T1000 (cell line): ENCODE measurements at places on chromosomes 3 and 15.
A peak's percentile ranks its signal among the peaks of the same experiment; 100 is the strongest.

- no peak for DNase-seq
These were observed 3.7 kb upstream of the PLXNB1 start for GRCh38 chr3:48433472-48434118.

DNA sequence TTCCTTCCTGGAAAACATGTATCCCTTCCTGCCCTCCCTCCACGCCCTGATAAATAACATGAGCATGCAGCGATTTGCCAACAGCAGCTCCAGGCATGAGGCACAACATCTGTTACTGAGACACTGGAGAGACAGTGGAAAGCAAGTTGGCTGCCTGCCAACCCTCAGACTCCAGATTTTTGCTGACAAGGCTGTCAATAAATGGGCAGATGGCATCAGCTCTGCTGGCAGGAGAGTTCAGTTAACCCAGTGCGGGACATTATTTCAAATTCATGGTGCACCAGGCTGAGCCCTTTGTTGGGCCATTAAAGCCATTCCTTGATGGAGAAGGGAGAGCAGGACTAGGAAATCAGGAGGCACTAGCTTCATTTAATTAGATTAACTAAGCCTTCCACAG is 293.3 kb downstream of the MEX3B start:
- DNase-seq: no peak

- DNase-seq: no peak
These were observed 91.8 kb downstream of the DNAJB8 start for GRCh38 chr3:128374746-128375445.

GRCh38 chr15:81809543-81809942 is 236.3 kb downstream of the MEX3B start:
- DNase-seq: no peak

GRCh38 chr15:72844067-72844466 is 60.5 kb upstream of the ADPGK start:
- DNase-seq: no peak

- peak; percentile 22 for DNase-seq
These were observed 370.0 kb upstream of the FRG2C start for GRCh38 chr3:75294124-75294523.

DNA sequence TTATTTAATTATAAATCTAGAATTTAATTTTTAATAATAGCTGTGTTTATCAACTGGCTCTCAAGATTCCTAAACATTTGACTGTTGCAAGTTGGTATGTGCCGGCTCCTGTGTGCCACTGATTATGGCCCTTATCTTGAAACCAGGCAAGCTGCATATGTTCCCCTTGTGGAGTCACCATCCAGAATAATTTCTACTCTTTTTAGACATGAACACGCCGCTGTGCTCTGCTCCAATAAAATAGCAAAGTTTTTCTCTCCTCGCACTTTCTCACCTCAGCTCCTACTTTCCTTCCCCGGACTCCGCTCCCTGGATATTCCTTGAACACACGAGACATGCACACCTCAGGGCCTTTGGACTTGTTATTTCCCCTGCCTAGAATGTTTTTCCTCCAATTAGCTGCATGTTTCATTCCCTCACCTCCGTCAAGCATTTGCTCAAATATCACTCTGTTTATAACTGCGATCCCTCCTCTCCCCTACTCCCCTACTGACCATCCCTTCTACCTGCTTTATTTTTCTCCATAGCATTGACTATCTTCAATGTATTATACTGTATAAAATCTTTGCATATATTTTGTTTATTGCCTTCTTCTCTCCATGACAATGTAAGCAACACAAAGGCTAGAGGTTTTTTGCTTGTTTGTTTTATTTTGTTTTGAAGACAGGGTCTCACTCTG is 26.1 kb upstream of the ERICH6 start:
- no peak for DNase-seq

- DNase-seq: peak; percentile 88
These were observed 777 bp downstream of the RNU5B-1 start for GRCh38 chr15:65305150-65305758.

DNA sequence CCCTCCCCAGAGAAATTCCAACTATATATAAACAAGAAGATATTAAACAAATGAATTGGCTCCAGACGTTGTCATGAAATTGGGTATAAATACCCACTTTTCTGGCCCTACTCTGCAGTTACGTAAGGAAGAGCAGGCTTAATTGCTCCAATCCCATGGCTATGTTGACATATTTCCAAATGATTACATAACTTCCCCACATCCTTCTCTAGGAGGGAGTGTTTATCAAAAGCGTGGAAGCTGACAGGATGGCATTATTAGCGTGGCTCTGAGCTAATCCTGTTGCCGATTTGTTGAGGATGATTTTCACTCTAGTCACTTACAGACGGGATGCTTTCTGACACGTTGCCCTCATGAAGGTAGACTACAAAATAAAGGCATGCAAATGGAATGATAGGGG is 347.5 kb upstream of the TMCO5A start:
- no peak for DNase-seq

DNA sequence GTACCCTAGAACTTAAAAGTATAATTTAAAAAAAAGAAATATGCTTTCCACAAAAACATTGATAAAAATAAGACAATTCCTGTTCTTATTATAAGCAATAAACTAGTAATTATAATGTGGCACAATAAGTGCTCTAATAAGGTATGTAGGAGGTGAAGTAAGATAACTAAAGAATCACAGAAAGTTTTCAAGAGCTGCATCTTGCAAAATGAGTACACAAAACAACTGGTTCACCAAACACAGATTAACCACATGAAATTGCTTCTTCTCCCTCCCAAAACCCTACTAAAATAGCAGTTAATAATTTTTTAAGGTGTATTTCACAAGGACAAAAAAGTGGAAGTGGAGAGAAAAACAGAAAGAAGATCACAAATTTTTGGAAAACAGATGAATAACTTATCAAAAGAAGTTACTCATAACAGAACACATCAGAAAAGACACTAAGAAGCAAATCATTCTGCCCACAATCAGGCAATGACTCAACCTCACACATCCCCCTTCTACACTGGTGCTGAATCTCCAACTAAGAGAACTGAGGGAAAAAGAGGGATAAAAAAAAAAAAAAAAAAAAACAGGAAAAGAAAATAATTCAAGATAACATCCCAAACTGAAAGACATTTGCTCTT is 64.2 kb downstream of the TBC1D5 start:
- no peak for DNase-seq

- DNase-seq: no peak
These were observed 554.1 kb downstream of the GOLGA6L6 start for GRCh38 chr15:19987389-19988048.

GRCh38 chr15:29542994-29543393 is 273.4 kb upstream of the NSMCE3 start:
- DNase-seq: no peak

- DNase-seq: no peak
These were observed 375.8 kb downstream of the TIGIT start for GRCh38 chr3:114669614-114670013.

DNA sequence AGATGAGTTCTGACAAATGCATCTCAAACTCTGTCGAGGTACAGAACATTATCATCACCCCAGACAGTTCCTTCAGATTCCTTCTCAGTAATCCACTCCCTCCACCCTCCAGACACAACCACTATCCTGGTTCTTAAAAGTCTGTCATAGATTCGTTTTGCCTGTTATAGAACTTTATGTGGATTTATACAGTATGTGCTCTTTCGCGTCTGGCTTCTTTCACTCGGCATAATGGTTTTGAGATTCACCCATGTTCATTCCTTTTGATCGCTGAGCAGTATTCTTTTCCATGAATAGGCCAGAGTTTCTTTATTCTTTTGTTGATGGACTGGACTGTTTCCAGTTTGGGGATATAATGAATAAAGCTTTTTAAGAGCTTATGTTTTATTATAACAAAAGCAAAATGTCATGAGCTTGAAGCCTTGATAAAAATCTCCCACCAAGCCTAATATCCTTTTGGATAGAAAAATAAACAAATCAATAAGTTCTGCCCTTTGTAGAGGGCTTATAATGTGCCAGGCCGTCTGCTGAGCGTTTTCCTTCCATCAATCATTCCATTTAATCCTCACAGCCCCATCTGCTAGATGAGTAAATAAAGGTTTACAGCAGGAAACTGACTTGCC is 21.3 kb upstream of the RFTN1 start:
- no peak for DNase-seq

- DNase-seq: peak; percentile 41
These were observed 383.1 kb upstream of the TPRG1 start for GRCh38 chr3:188788621-188789081.

GRCh38 chr15:101486696-101487459 is 2.6 kb downstream of the PCSK6 start:
- DNase-seq: no peak

GRCh38 chr3:105504440-105504951 is 137.8 kb downstream of the ALCAM start:
- DNase-seq: no peak

GRCh38 chr3:7790141-7790540 is 711.5 kb upstream of the LMCD1 start:
- DNase-seq: no peak

DNA sequence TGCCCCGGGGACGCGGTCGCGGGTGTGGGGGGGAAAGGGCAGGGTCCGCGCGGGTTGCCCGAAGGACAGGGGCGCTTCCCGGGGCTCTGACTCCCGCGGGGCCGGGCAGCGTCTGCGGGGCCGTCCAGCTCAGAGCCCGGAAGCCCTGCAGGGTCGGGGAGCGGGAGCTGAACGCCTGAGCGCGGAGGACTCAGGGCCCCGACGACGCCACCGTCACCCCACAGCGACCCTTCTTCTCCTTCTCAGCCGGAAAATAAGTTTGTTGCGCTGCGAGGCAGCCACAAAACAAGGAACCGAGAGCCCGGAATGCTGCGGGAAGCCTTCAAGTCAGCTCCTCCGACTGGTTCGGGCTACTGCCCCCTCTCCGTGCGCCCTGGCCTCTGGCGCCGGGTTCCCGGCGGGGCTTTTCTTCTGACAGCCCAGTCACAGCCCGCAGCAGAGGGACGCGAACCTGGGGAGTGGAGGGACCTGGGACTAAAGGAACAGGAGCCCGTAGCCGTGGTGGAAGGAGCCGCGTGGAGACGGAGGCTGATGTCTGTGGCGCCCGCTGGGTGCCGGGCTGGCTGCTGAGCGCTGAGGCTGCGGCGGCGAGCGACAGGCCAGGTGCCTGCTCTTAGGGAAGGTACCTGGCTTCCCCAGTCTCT is 484 bp downstream of the CNTN4 start:
- no peak for DNase-seq

- DNase-seq: no peak
These were observed 113.2 kb upstream of the MYO5C start for GRCh38 chr15:52408823-52409222.

DNA sequence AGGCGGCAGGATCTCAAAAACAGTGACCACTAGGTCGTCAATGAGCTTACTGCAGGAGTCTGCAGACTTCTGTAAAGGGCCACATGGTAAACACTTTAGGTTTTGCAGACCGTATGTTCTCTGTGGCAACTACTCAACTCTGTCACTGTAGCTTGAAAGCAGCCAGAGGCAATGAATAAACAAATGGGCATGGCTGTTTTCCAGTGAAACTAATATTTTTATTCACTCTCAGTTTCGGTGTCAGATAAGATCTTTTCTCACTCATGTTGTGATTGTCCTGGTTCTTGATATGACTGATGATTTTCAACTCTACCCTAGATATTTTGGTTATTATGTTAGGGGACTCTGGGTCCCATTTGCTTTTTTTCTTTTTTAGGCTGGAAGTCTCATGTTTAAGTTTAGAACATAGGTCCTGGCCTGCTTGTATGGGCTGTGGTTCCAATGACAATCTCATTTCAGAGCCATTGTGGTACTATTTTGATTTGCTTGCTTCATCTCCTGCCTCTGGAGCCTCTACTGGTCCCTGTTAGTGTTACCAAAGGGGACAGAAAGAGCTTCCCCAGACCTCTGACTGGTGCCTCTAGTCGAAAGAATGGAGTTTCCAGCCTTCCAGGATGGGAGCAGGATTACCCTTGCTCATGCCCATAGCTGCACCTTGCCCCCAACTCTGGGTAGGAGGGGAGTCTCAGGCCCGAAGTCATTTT is 222.0 kb downstream of the STT3B start:
- no peak for DNase-seq

DNA sequence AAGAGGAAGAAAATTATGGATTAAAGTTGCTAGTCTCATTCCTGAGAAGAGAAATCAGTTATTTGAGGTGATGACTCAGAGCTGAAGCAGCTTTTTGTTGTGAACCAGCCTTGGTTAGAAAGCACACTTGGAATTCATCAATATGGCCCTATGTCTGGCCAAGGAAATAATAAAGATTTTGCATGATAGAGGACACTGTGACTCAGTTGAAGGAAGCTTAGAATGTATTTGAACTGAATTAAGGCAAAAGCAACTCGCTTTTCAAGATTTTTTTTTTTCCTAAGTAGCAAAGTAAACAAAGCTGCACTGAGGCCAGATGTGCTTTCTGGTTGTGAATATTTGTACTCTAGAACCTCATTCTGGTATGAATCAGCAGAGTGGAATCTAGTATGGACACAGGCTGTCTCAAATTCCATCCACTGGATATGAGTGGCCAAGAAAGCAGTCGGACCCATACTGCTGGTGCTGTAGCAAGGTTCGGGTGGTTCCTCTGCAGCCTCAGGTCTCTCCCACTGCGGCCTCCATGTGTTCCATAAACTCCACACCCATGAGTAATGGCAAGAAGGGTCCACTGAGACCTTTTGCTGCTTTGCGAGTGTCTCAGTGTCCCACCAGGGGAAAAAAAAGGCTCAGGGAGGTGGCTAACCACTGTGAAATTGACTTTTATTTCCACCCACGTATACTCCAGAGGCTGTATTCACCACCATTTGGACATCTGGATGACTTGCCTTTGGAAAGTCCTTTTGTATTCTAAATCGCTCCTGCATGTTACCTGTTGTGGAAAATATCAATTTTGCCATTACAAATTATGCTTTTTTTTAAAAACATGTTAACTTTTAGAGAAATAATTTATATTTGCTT is 53.1 kb downstream of the TGFBR2 start:
- peak; percentile 33 for DNase-seq

DNA sequence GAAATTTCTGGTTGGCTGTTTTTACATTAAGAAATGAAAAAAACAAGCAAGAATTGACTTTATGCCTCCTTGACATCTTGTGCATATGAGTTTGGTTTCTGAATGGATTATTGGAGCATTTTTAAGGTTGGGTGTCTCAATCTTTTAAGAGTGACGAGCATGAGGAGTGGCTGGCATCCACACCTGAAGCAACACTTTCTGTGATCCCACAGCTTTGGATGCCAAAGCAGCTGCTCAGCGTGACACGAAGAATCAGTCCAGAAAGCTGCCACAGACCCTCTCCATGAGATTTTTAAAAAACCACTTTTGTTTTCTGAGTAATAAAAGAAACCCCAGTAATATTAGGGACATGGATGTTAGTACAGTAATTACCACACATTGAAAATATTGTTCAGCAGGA is 154.5 kb downstream of the KLF13 start:
- no peak for DNase-seq

- DNase-seq: no peak
These were observed 74.1 kb upstream of the FRMD4B start for GRCh38 chr3:69460034-69460433.

DNA sequence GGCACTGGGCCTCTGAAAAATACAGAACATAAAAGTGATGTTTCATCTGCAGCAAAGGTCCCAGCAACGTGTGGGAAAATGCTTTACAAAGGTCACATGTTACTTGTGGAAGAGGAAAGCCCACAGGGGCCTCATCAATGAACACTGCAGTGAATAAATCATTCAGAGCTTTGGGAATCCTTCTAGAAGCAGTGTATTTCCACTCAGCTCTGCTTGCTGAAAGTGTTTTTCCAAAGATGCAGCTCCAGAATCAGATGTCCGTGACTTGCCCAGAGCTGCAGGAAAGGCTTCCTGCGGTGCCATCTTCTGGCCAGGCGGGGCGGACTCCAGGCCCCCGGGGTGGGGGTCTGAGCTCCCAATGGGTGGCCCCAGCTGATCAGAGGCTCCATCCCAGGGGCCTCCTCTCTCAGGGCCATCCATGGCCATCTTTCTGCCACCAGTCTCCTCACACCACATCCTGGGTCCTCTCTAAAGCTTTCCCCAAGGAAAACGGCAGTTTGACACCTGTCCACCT is 81.5 kb downstream of the C3orf70 start:
- DNase-seq: no peak
